RPMI8226 (cell line): ENCODE measurements at places on chromosomes 3 and 15.

DNA sequence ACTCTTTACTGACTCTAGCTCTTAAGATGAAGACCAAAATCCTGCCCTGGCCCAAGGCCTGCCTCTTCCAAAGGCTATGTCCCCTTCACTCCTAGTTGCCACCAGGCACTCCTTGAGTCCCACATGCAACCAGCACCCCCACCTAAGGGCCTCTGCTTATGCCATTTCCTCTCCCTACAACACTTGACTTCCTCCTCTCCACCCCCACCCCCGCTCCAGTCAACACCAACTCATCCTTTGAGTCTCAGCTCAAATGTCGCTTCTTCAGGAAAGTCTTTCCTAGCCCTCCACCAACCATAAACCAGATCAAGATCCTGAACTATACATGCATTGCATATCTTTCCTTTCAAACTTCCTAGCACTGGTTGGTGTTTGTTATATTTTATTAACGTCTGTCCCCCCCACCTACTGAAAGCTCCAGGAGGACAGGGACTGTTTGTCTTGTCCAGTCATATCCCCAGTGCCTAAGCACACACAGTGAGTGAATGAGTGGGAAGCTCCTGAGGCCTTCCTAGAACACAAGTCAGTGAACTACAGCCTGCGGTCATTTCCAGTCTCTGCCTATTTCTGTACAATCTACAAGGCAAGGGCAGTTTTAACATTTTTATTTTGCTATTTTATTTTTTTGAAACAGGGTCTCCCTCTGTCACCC is 7.3 kb downstream of the TBC1D2B start:
- DNase-seq: no peak

DNA sequence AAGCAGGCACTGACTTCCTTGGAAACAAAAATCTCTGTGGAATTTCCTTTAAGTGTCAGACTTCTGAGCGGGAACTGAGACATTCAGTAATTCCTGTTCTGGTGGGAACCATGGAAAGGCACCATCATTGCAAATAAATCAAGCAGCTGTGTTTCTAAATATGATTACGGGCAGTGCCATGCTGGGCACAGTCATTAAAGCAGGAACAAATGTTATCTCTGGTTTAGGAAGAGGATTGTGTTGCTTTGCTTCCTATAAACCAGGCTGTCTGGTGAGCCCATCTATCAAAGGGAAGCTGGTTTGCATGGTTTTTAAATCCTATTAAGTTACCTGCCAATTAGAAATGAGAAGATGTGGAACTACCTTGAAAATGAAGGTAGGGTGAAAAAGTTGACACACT is 86.7 kb downstream of the EBLN2 start:
- DNase-seq: no peak

- DNase-seq: peak; percentile 83
Observed at GRCh38 chr3:50121072-50122032, 32.6 kb downstream of the RBM5 start.

DNA sequence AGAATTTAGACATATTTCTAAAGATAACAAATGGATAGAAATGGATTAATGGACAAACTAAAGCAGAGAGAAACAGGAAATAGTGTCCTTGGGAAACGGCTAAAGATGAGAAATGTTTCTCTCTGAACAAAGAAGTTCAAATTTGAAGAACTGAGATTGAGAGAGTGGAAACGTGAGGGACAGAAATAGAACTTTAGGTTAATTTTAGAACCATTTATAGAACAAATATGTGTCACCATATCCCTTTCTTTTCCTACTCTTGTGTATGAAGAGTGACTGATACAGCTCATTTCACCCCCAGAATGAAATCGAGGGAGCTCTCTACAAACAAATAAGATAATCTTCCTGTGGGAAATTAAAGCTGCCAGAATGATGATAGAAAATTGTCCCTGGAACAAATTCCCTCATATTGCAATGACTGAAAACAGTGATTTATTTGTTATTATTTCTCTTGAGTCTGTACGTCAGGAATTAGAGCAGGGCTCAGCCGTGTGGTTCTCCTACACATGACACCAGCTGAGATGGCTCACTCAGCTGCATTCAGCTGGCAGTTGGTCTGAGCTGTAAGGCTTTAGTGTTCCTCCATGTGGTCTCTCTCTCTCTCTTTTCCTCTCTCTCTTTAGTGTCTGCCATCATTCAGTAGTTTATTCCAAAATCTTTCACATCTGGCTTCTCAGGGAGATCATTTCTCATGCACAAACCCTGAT is 46.6 kb upstream of the ARPP21 start:
- no peak for DNase-seq

DNA sequence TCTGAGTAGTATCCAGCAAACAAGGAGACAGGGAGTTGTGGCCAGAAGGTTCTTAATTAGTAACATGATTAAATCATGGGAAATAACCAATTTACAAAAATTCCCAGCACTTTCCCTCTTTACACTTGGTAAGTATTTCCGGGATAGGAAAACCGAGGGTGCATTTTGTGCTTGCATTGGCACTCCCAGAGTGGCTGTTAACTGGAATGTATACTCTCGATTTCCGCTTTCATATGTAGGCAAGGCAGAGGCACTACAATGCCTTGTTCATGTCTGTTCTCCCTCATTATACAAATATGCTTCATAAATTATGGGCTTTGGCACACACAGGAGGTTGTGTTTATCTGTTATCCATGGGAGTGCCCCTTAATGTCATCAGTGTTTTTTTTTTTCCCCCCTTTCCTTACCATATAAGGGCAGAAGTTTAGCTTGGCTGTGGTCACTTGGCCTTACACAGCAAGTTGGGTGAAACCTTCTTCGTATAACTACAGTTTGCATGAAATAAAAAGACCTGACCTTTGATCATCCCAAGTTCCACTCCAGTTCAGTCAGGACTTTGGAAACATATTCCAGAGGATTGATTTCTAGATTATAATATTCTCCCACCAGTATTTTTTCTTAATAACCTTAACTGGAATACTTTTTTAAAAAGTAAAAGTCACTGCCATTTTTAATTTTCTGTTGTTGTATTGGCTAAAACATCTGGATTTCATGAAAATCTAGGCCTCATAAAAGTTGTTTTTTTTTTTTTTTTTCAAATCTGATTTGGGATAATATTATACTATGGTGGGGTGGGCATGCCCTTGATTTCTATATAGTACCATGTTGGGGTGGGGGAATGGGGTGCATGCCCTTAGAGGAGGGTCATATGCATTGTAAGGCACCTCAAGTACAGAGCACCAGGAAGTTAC is 8.9 kb downstream of the TPM1 start:
- DNase-seq: no peak
